Right atrium auricular region (tissue), 2 donors: ENCODE measurements at places on chromosomes 7 and 10. TPM values are rescaled to one million over a fixed set of nuclear protein-coding genes. Genes with fewer than 3 reads are reported as not detected.

GRCh38 chr10:13550802-13551201 lies 22.0 kb upstream of the BEND7 start:
- DNase-seq = no peak

- DNase-seq = no peak
These were observed 102.2 kb downstream of the MYOF start for GRCh38 chr10:93379731-93380575.

DNA sequence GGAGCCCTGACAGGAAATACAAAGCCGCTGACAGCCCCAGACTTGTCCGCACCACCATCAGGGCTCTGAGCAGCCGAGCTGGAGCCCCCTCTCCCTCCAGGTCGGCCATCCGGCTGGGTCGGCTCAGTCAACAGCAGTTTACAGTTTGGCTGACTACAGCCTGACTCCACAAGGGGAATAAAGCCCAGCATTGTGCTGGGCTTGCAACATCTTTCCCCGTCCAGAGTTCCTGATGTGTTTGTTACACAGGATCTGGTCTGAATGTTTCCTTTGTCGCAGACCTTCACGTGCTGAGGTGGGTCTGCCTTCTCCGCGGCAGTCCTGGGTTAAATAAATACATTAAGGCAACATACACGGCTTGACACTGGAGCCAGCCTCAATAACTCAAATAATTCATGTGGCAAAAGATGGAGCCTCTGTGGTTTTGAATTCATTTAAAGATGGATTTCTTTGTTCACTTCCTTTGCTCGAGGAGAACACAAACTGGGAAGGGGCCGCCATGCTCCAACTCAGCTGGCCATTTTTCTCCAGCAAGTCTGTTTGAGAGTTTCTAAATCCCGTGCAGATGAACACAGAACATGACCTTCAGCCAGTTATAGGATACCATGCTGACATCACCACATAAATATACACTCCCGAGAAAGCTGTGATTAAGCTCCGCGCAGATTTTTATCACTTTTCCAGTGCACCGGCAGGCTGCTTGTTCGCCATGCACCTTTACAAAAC lies 192.1 kb downstream of the WDR11 start:
- no peak for DNase-seq

- no peak for DNase-seq
These were observed 220.5 kb downstream of the CDK14 start for GRCh38 chr7:90816511-90817142.

GRCh38 chr10:131686781-131687420 lies 213.9 kb upstream of the PPP2R2D start:
- DNase-seq = no peak

DNA sequence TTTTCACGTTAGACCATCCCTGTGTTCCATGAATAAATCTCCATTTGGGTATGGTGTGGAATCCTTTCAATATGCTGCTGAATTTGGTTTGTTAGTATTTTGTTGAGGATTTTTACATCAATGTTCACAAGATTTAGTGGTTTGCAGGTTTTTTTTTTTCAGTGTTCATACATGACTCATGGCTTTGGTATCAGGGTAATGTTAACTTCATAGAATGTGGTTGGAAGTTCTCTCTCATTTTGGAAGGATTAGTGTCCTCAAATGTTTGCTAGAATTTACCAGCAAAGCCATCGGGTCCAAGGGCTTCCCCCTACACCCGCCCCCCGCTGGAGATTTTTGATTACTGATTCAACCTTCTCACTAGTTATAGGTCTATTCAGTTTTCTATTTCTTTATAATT lies 398.0 kb downstream of the NXPH1 start:
- no peak for DNase-seq

- no peak for DNase-seq
These were observed 131.6 kb downstream of the NRBF2 start for GRCh38 chr10:63264617-63265221.

GRCh38 chr7:31043051-31043471 lies 9.0 kb upstream of the ADCYAP1R1 start:
- no peak for DNase-seq

- no peak for DNase-seq
These were observed 7.4 kb upstream of the LFNG start for GRCh38 chr7:2512179-2512661.

DNA sequence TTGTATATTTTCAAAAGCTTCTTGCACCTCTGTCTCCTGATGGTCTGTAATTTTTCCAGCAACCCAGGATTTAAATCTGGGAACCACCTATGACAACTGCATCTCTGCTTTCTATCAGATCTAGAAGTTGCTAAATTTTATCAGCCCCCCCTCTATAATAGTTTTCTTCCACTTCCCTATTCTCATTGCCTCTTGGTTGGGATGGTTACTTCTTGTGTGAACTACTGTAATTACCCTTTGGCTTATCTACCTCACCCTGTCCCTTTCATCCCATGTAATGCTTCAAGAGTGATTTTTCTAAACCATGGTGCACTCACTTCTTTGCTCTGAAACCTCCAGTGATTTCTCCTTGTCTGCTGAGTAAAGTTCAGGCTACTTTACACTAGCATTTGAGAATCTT lies 92.3 kb downstream of the BMPR1A start:
- DNase-seq = no peak

DNA sequence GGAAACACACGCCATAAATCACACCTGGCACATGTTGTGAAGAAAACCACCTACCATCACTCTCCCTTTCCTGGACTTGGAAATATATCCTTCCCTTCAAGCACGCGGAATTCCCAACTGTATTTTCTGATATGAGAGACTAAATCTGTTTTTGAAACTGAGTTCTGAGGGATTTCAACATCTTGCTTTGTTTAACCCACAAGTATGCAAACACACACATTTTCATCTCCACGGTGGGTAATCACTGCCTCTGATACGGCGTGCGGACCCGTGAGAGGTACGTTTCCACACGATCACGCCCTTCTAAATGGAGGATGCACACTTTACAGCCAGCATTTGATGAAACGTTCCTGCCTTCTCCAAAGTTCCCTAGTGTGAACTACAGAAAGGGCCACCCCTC lies 83.4 kb downstream of the ZRANB1 start:
- no peak for DNase-seq

DNA sequence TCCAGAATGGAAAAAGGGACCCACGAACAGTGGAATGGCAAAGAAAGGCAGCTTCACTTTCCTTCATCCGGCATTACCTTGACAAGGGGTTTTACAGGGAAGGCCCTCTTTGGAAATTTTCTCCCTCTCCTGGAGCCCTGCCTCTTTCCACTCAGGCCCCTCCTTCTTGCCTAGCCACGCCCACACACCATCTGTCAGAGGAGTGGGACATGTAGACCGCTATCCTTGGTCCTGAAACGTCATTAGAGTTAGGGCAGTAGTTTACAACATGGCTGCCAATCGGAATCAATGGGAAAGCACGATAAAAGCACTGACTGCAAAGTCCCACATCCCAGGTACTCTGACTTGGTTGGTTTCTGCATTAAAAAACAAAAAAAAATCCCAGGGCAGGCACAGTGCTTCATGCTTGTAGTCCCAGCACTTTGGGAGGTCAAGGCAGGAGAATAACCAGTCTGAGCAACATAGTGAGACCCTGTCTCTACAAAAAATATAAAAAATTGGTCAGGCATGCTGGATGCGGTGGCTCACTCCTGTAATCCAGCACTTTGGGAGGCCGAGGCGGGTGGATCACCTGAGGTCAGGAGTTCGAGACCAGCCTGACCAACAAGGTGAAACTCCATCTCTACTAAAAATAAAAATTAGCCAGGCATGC lies 96.4 kb downstream of the MARCHF5 start:
- no peak for DNase-seq

The GPR15LG gene
- total RNA-seq = not detected

The RHEB gene
- 128 TPM for total RNA-seq
